Fibroblast of skin of right biceps (primary cell): ENCODE measurements at places on chromosomes 12 and 14.

GRCh38 chr14:75646762-75647161 is 13.9 kb downstream of the ERG28 start:
- DNase-seq: no peak

DNA sequence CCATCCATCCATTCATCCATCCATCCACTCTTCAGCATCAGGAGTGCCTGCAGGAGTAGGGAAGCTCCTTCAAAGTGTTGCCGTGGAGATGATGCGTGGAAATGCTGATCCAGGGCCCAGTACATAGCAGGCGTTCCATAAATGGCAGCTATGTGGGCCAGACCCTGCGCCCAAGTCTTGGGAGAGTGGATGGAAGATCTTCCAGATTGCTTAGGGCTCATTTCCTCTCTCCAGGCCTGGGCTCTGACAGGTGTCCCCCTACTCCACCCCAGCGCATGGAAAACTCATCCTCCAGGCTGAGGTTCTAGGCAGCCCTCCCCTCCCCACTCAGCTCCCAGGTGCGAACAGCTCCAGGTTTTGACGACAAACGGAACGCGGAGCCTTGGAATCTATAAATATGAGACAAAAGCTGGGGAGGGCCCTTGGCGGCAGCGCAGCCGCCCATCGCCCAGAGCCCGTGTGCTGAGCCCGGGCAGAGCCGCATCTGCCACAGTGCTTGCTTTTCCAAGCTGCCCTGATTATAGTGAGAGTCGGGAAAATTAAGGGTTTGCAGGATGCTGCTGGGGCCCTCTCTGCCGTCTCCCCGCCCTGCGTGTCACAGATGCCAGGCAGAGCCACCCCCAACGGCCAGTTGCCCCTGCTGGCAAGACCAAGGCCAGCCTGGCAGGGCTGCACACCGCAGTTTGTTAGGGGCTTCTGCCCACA is 1.6 kb downstream of the BEGAIN start:
- DNase-seq: no peak

DNA sequence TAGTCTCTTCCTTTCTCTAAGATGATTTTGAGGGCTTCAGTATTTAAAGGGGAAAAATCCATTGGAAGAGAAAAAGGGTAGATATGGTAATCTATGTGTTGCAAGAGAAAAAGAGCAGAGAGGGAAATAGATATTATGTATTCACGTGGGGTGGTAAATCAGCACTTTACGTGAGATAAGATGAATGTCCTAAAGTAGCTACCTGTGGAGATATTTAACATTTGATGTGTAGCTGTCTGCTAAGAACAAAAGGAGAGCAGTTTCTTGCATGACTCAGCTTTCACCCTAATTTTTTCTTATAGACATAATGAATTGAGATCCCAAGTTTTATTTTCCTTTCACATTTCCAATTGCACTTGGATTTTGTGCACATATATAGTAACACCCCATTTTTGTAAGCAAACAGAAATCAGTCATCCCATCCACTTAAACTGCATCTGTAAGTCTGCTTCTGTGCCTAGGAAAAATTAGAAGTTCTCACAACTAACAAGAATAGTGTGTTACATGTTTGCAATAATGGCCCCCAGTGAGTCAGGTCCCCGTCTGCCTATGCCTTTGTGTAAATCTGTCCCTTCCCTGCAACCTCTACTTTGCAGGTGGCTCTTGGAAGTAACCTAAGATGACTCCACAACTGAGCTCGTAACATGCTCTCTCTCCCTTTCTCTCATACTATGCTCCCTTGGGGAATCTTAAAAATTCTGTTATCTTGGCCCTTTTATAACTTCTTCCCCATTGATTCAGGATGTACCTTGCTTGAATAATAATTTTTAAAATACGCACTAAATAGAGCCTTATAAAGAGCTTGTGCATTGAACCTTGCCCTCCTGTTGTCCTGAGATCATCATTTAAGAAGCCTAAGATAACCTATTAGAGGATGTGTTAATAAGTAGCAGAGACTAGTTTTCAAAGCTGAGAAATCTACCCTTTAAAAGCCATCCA is 3.7 kb downstream of the TMTC3 start:
- no peak for DNase-seq

DNA sequence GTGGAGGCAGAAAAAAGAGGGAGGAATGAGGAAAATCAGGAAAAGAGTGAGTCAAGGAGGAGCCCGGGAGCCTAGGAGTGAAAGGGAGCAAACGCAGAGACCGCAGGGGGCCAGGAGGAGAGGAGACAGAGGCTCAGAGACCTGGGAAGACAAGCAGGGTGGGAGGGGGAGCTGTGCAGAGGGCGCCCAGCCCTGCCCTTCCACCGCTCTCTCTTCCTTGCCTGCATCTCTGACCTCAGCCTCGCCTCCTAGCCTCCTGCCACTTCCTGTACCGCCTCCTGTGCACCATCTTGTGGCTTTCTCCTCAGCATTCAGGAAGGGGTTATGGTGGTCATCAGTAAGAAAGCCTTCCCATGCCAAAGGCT is 1.3 kb downstream of the CLSTN3 start:
- no peak for DNase-seq

DNA sequence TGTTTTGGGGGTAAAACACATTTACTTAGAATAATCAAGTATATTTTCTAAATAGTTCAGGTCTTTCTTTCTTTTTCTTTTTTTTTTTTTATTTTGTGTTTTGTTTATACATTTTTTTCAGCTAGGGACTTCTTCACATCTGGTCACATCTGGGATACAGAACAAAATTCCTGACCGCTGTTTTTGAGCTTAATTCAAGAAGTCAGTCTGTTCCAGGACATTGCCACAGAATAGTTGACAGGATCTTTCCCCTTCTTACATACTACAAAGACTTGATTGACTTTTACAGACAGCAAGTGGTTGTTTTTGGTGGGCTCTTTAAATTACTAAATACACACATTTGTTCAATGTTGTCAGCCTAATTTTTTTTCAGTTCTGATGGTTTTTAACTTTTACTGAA is 41.8 kb upstream of the DCN start:
- DNase-seq: no peak
